Stimulated activated CD8-positive, alpha-beta memory T cell treated with anti-CD3 and anti-CD28 coated beads, Interleukin-7, amount 100 ng/mL, for 4 hours (primary cell): ENCODE measurements at places on chromosomes 2 and 18.

- no peak for DNase-seq
Measured at GRCh38 chr2:31675485-31675901, 94.8 kb upstream of the SRD5A2 start.

- no peak for DNase-seq
Measured at GRCh38 chr2:59277671-59278070, 1036.5 kb upstream of the FANCL start.

GRCh38 chr18:47604021-47604420, 326.4 kb downstream of the SMAD2 start:
- DNase-seq: no peak

GRCh38 chr2:191749181-191749540, 71.2 kb downstream of the NABP1 start:
- DNase-seq: no peak

GRCh38 chr18:79924814-79925731, 26.4 kb downstream of the SLC66A2 start:
- no peak for DNase-seq

GRCh38 chr18:51757255-51757924, 559.9 kb upstream of the MEX3C start:
- DNase-seq: no peak

DNA sequence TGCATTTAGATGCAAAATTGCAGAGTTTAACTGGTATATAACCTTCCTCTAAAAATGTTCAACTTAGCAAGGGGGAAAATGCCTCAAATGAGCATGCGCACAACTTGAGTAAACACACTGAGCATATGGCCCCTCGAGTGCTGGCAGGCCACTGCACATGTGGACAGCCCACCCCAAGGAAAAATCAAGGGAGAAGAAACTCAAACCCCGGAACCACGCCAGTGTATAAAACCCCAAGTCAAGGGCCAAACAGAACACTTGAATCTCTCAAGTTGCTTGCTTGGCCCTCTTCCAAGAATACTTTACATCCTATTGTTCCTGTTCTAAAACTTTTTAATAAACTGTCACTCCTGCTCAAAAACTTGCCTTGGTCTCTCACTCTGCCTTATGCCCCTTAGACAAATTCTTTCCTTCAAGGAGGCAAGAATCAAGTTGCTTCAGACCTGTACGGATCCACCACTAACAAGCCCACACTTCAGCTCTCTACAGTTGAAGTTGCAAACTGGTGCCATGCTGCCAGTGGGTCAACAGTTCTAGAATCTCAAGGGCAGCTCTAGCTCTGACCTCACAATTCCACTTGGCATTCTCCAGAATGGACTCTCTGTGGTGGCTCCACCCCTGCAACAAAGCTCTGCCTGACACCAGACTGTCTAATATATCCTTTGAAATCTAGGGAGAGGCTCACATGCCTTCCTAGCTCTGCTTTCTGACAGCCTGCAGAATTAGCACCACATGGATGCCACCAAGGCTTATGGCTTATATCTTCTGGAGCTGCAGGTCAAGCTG, 38.9 kb downstream of the HIBCH start:
- no peak for DNase-seq

DNA sequence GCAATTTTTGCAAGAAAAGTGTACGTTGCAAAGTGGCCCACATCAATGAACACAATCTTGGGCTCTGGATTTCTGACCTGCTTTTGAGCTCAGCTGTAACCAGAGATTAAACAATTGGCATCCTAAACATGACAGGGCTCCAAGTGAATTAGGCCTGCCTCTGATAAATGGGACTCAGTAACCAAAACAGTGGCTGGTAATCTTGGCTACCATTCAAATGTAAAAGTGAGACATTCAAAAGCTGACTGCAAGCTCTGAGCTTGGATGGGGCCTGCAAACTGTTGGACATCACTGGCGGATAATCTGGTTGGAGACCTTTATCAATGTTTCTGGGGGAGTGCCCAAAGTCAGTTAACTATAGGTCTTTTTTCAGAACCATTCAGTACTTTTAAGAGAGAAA, 160.7 kb downstream of the RAB3GAP1 start:
- no peak for DNase-seq

GRCh38 chr2:40244675-40245074, 207.2 kb downstream of the SLC8A1 start:
- DNase-seq: no peak

DNA sequence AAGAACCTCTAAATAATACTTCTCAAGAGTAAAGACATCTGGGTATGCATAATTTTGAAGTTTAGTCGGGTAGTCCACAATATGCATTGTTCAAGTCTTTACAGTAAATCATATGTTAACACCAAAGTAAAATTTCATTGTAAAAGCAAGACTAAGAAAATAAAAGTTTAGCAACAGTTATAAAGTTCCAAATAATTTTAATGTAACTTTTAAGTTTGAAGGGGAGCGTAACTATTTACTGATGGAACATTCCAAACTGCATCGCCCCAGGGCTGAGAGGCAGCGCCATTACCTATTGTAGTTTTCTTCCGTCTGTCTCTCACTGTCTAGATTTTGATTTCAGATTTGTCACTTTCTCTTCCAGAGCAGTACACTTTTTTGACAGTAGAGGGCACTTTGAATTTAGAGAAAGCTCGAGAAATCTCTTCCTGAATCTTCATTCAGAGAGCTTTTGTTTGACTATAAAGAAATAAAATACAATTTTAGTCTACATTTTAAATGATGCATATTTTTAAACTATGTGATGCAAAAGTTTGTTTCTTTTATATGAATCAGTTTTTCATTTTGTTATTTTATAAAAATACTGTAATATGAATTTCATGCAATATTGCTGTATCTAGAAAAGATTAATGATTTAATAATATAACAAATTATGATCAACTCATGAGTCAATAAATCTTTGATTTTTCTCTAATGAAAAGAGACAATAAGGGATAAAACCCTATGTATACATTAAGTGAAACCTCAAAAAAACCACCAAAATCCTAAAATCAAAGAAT, 389.8 kb downstream of the FIGN start:
- DNase-seq: no peak

DNA sequence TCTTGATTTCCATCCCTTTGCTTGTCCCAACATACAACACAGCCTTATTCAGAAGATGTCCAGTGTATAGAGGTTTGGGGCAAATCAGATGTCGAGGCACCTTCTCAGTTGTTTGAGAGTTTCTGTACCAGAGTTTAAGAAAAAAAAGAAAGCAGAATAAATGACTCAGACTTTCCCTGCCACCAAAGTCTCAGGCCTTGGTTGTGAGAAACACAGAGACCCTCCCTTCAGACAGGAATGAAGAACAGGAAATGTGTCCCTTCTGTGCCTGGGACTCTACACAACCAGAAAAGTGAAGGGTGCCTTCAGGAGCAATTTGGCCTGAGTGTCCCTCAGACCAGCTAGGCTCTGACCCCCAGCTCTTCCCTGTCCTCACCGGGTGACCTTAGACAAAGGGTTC, 37.3 kb upstream of the REL start:
- DNase-seq: no peak

- DNase-seq: no peak
Measured at GRCh38 chr18:69205925-69206324, 194.8 kb upstream of the DOK6 start.

DNA sequence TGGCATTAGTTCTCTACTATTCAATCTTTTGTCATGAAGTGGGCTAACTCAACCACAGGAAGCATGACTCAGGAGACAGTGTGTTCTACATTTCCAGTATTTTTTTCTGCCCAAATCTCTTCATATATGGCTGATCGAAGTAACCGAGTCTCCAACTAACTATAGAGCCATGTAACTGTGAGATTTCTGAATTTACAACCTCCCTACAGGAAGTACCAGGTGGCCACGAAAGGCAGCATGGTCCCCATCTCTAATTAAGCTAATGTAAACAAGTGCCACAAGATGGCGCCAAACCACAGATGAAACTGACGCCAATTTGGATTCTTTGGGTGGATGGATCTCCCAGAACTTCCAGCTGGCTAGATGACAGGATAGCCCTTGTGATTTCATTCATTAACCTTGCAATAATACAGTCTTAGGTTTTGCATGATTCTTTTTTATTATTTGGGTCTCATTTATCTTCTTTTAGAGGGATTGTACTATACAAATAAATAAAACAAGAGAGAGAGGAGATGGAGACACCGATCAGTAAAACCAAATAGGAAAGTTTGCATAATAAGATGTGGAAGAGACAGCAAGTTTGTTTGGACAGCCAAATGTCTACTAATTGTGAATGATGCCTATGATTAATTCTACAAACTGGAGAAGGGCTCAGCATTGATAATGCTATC, 18.3 kb upstream of the ARHGAP15 start:
- DNase-seq: peak; percentile 23

- peak; percentile 68 for DNase-seq
Measured at GRCh38 chr2:160406591-160407392, 86.8 kb downstream of the RBMS1 start.

- DNase-seq: no peak
Measured at GRCh38 chr2:56127463-56128152, 56.2 kb upstream of the CCDC85A start.

DNA sequence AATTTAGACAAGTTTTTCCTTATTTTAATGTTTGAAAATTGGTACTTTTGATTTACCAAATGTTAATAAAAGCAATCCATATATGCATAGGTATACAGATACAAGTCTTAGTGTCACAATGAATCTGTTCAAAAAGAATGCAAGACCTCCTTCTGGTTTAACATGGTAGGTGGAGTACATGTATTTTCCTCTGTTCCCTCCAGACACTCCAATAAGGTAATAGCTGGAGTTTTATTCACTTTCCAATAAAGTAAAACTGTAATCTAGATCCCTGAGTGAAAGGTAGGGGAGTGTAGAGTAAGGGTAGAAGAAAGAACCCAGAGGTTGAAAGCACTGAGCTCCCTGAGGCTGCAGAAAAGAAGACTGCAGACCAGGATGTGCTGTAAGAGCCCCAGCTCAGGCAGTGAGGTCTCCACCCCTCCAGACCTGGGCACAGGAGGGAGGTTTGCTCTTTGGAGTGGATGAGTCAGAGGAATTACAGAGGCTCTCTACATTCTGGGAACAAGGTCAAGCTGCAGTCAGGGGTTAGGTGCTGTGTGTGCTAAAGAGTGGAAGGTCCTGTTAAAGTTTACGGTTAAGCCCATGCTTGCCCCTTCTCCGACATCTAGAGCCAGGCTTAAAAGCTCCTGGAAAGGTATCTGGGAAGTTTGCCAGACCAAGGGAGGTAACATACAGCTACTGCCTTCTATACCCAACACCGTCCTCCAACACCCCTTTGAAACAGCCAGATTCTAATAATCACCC, 27.6 kb upstream of the STAT1 start:
- no peak for DNase-seq

DNA sequence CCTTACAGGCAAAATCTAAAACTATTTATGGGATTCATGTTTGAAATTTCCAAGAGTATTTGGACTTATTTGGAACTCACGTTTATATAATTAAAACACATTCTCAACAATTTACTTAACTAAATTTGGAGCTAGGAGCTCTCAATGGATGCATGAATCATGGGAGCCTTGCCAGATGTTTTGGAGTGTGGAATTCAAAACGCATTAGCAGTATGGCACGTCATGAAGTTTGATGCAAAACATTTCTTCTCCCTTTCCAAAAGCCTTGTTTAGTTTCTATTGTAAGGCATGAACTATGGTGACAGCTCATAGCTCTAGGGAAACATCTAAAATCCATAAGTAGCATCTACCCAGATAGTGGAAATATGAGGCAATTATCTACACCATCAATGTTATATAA, 701.6 kb downstream of the SATB2 start:
- no peak for DNase-seq
